ENCODE measurements at places on chromosomes 1 and 21.

DNA sequence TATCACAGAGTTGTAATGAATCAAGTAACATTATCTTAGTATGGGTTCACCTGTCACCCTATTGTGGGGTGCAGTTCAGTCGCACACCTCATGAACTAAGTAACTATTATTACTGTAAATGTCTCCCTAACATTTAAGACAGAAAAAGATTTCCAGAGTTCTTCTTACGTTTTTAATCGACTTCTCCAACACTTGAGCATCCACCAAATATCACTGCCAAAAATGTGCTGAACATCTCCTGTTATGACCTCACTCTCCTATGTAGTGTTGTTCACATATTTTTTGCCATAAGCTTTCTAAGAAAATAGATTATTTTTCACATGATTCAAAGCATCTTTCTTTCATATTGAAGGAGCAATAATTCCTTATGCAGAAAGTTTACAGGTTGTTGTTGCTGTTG is 1.3 kb downstream of the TTLL7 start:
- DNase-seq: no peak

- no peak for DNase-seq
These were observed 7.8 kb downstream of the VASH2 start for GRCh38 chr1:212958175-212958574.

DNA sequence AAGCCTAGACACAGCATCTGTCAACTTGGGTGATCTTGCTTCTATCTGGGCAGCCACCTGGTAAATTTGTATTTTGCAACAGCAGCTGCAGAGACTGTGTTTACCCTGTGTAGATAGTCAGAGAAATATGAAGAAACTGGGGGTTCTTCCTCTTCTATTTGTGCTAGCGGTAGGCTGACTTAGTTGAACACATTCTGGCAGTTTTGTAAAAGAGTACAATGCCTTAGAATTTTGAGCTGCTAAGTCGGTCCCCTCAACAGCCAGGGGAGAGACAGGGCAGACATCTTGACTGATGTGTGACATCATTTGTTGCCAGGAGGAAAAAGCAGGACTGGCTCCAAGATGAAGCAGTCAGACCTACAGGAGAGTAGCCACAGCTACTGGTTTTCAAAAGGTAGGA is 53.7 kb downstream of the KCNJ6 start:
- peak; percentile 87 for DNase-seq

DNA sequence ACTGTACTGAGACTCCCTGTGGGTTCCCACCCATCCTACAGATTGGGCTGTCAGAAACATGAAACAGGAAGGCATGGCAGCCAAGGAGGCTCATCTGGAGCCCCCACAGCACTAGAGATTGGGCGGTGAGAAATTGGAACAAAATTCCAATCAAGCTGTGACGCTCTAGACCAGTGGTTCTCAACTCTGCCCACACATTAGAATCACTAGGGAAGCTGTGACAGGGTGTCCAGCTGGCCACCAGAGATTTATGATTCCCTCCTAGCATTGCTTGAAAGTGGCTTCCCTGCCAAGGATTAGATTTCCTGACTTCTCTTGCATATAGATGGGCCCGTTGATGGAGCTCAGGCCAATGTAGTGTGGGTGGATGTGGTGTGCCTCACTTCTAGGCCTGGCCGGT is 187.5 kb upstream of the ZC3H12A start:
- DNase-seq: no peak

DNA sequence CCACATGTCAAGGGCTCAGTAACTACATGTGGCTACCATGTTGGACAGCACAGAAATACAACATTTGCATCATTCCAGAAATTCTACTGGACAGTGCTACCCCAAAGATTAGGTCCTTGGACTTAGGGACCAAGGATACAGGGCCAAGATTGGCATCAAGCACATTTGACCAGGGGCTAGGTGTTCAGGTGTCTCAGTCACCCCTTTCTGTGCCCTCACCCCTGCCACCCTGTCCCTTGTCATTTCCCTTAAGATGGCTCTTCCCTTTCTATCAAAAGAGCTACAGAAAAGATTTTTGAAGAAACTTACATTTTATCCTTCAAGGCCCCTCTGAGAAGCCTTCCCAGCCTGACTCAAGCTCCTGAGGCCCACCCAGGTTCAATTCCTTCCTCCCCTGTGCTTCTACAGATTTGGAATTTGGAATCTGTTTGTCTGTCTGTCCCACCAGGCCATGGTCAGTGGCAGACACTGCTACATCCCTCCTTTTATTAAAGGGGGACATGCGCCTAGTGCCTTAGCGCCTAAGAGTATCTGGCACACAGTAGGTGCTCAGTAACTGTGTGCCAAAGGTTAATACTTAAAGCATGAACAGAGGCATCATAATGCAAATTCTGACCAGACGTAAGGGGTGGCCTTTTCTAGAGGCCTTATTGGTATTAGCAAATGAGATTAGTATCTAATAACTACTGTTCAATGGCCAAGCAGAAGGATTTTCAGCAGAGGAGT is 21.4 kb downstream of the CSF1 start:
- no peak for DNase-seq

- DNase-seq: no peak
These were observed 55.3 kb downstream of the NTPCR start for GRCh38 chr1:233005703-233006102.

- no peak for DNase-seq
These were observed 11.9 kb upstream of the HYI start for GRCh38 chr1:43465505-43466067.

DNA sequence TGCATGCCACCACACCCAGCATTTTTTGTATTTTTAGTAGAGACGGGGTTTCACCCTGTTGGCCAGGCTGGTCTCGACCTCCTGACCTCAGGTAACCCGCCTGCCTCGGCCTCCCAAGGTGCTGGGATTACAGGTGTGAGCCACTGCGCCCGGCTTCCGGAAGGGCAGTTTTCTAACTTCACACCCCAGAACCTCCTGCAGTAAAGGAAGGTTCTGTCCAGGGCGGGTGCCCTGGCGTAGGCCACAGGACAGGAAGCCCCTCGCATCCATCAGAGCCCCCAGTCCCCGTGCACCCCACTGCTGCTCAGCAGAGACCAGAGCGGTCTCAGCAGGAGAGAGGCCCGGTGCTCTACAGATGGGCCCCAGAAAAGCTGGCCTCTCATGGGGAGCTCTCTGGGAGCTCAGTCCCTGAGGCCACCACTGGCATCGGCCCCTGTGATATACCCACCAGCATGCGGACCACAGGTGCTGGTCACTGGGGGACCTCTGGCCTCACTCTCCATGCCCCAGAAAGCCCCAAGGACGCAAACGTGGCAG is 4.1 kb upstream of the DNMT3L start:
- DNase-seq: no peak

- no peak for DNase-seq
These were observed 286 bp downstream of the ODR4 start for GRCh38 chr1:186375929-186376319.

DNA sequence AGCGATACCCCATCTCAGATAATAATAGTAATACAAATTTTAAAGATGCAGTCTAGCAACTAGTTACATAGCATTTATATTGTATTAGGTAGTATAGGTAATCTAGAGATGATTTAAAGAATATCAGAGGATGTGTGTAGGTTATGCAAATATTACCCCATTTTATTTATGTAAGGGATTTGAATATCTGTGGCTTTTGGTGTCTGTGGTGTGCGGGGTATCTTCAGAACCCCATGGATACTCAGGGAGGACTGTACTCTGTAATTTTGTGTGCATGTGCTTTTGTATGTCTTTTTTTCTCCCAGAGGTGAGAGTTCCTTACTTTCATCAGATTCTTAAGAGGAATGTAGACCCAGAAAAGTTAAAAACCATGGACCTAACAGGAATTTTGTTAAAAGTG is 12.8 kb downstream of the RNF2 start:
- DNase-seq: no peak

DNA sequence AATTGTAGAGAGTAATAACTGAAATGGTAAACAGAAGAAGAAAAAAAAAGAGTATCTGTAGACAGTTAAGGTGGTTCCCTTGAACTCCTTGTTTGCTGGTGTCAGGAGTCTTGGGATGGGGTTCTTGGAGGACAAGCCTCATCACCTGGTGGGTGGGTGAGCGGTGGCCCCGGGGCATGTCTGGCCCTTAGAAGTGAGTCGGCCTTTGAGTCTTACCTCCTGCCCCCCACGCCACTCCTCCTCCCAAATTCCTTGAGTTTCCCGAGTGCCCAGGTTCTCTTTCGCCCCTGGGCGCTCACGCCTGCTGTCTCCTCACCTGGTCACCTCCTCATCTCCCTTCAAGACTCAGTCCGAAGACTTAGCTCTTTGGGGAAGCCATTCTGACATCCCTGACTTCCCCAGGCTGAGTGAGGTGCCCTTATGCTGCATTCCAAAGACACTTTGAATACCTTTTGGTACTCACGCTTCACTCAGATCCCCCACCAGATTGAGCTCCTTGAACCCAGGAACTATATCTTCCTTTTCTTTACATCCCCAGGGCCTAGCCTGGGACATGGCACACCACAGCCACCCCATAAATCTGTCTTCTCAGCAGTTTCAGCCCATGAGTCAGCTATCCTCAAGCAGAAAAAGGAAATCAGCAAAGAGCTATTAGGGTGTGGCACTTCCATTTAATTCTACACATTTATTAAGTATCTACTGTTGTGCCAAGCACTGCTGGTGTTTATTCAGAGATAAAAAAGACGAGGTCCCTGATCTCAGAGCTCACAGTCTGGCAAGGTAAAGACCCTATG is 13.5 kb upstream of the IKBKE start:
- DNase-seq: no peak

- DNase-seq: no peak
These were observed 698.0 kb downstream of the PTPRU start for GRCh38 chr1:29934255-29934772.

DNA sequence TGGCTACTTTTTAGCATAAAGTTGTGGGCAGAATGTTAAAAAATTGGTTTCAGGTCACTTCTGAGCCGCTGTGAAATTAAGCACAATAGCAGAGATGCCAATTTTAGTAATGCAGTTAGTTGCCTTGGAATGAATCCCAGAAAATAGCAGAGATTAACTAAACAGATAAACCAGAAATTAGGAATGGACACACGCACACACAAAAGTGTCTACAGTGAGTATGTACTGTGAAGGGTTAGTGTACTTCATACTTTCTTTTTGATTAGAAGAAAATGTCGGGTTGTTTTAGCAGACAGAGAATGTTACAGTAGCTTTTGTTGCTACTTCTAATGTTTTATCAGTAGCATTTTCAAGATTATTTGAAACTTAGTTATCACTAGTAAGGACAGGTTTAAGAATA is 106.7 kb downstream of the LEPR start:
- no peak for DNase-seq

DNA sequence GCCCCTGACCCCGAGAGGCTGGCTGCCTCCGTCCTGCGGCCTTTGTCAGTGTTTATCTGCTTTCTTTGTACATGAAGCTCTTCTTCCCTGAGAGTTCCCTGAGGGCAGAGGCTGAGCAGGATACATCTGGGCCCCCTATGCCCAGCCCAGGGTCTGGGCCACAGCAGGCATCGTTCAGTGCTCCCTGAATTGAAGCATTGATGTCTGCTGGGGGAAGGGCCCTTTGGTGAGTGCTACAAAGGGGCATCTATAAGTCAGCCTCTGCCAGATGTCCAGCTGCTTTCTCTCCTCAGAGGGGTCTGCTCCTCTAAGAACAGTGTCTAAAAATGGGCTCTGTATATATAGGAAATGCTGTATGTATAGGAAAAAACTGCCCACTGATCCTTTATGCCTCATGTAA is 2.1 kb downstream of the HEYL start:
- no peak for DNase-seq

- no peak for DNase-seq
These were observed 2.9 kb upstream of the SHCBP1L start for GRCh38 chr1:182955596-182956588.

DNA sequence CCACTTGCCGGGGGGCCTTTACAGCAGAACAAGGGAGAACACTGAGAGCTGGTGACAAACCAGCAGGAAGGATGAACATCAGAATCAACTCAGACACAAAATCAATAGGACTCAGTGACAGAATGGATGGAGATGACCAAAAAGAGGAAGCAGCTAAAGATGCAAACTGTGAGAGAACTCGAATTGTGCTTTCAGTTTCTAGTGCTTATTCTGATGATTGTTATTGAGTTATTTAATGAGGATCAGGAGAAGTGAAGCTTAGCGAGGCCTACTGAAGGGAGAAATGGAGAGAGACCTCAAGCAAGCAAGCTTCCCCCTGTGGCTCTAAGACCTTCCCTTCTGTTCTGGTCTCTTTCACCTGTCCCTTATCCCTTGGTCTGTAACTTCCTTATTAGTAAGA is 30.3 kb upstream of the TMEM125 start:
- DNase-seq: peak; percentile 84

DNA sequence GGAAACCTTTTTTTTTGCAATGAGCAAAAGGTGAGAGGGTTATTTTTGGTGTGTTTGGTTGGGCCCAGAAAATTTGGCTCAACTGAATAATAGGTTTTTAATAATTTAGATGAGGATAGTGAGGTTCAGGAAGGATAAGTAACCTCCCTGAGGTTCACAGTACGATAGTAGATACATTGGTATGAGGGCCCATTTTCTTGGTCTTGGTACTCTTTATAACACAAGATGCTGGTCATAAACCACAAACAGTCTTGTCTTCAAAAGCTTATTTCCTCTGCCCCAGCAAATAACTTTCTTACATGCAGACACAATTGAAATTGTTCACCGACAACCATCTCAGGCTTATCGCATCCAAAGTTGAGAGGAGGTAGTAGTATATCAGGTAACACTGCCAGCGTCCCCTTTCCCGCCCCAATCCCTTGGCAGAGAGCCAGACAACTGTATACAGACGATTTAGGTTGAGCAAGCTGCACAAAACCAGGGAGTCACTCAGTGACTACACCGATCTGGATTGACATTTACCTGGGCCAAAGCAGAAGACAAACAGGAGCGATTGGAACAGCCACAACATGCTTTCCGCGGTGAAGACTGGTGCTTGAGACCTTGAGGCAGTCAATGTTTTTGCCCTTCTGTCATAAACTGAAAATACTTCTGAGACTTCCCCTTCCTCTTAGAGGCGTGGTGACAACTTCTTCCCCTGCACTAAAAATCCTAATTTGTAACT is at the start of gene SLAMF6:
TSS of gene SLAMF6 (minus strand) at position 634 of the 724 bp plus-strand sequence. CDS start at position 571, 63 bp downstream.
- DNase-seq: peak; percentile 87

DNA sequence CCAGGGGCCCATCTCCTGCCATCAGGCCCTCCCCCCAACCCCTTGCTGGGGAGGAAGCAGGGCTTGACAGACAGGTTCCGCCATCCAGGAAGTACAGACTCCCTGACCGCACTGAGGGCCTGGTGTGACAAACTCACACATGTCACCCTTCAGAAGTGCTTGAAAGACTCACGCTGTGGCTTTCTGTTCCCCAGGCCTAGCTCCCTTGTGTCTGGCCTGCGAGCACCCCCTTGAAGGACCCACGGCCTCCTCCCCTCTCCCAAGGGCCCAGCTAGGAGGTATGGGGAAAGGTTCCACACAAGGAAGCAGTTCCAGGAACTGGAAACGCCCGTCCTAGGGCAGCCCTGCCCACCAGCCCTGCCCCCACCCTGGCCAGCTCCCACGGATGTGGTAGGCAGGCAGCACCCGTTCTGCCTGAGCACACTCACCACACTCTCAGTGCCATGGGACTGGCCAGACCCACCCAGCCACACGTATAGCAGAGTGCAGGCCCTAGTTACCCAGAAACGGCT is 26.7 kb downstream of the SLC2A1 start:
- peak; percentile 83 for DNase-seq

DNA sequence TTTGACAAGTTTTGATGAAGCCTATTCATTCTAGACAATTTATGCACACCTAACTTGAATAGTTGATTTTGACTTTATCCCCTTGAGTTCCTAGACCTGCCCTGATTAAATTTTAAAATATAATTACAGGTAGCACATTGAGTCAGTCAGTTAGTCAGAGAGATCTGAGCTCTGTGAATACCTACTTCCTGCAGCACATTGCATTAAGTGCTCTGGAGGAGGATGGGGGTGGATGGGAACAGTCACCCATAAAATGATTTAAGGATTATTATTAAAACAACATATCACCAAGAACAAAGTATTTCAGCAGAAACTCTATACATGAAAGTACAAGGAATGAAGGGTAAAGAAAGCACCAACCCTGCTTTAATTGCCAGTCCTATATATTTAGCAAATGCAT is 11.8 kb upstream of the RPF1 start:
- no peak for DNase-seq

All from NAMALWA (cell line).